A673 (cell line): ENCODE measurements at places on chromosomes 3 and 15. TPM values are rescaled to one million over a fixed set of nuclear protein-coding genes. Genes with fewer than 3 reads are reported as not detected.

DNA sequence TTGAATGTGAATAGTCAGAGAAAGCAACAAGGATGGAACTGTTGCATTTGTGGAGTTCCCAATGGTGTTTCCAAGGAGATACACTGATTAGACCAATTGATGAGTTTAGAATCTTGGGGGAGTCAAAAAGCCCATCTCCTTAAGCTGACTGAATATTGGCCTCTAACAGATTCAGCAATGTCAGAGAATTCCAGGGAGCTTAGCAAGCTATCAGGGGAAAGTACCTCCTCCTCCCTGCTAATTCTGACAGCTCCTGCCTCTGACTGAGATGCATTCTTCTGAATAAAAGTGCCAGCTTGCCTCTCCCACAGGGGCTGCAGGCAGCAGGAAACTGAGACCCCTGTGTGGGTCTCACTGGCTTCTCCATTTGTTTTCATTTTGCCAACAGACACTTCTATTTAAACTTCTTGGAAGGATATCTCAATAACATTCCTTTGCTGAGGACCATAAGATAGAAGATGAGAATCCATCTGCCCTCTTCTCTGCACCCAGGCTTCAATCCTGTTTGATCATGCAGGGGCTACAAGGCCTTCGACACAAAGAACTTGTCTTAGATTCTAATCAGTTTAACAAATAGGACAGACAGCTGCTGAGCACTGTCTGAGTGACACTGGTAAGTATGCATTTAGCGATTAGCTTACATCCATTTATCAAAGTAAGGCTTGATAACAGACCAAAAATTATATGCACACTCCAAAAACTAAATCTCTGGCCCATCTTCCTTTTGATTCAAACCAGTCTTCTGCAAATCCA is 1080.8 kb downstream of the TUSC7 start:
- no peaks in the 10 kb centered on the region for H3K27me3 ChIP-seq
- no peaks in the 10 kb centered on the region for H3K4me1 ChIP-seq
- H3K36me3 ChIP-seq, result no peaks in the 10 kb centered on the region
- no peak for DNase-seq

DNA sequence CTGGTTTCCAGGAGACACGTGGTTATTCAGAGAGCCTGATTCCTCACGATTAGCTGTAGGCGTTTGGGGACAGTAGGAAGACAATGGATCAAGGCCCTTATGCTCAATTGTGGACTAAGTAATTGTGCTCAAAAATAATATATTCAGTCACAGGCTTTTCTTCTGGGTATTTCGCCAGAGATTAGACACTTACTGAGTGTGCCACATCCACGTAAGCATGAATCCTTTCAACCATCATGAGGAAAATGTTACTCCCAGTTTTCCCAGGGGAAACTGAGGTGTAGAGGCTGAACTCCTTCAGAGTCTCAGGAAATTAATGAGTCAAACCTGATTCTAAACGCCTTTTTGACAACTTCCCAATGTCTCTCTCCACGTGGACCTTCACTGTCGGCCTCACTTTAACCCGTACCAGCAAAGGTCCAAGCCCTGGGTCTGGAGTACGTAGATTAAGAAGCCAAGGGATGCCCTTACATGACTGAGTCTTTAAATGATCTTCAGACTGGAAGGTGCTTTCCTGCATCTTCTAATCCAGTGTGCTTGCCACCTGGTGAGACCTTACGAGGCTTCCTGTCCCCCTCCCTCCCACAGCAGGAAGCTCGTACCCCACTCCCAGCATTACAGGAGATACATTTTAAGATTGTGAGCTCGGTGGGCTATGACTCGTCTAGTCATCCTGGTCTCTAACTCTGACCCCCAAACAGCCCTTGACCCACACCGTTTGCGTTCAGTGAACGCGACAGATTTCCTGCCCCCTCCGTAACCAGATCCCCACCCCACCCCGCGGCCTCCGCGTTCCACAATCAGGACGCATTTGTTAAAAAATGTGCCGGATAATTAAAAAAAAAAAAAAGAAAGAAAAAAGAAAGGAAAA is 1.7 kb downstream of the PKM start:
- peaks cover 35% of the 10 kb centered on the region for H3K4me1 ChIP-seq
- H3K36me3 ChIP-seq, result peaks cover 13% of the 10 kb centered on the region
- peak; percentile 24 for DNase-seq
- H3K4me3 ChIP-seq, result peak overlapping the region; percentile 91
- H3K27me3 ChIP-seq, result no peaks in the 10 kb centered on the region

- no peaks in the 10 kb centered on the region for H3K36me3 ChIP-seq
- no peaks in the 10 kb centered on the region for H3K4me1 ChIP-seq
- H3K27me3 ChIP-seq, result no peaks in the 10 kb centered on the region
Measured at GRCh38 chr3:42843713-42844411, 31.8 kb downstream of the CYP8B1 start.

GRCh38 chr15:90799639-90800170 is 68.7 kb upstream of the FURIN start:
- no peak overlapping the region for H3K4me3 ChIP-seq
- DNase-seq, result no peak
- H3K36me3 ChIP-seq, result peaks cover 8% of the 10 kb centered on the region
- no peaks in the 10 kb centered on the region for H3K4me1 ChIP-seq

GRCh38 chr15:73650416-73651126 is 17.4 kb upstream of the NPTN start:
- no peaks in the 10 kb centered on the region for H3K4me1 ChIP-seq
- H3K36me3 ChIP-seq, result no peaks in the 10 kb centered on the region
- no peak overlapping the region for H3K27ac ChIP-seq
- no peaks in the 10 kb centered on the region for H3K27me3 ChIP-seq
- DNase-seq, result peak; percentile 33

- no peak for DNase-seq
- no peaks in the 10 kb centered on the region for H3K36me3 ChIP-seq
- no peak overlapping the region for H3K4me3 ChIP-seq
- no peaks in the 10 kb centered on the region for H3K4me1 ChIP-seq
- no peaks in the 10 kb centered on the region for H3K27me3 ChIP-seq
- H3K27ac ChIP-seq, result no peak overlapping the region
Measured at GRCh38 chr15:69756440-69756839, 303.8 kb downstream of the RPLP1 start.

DNA sequence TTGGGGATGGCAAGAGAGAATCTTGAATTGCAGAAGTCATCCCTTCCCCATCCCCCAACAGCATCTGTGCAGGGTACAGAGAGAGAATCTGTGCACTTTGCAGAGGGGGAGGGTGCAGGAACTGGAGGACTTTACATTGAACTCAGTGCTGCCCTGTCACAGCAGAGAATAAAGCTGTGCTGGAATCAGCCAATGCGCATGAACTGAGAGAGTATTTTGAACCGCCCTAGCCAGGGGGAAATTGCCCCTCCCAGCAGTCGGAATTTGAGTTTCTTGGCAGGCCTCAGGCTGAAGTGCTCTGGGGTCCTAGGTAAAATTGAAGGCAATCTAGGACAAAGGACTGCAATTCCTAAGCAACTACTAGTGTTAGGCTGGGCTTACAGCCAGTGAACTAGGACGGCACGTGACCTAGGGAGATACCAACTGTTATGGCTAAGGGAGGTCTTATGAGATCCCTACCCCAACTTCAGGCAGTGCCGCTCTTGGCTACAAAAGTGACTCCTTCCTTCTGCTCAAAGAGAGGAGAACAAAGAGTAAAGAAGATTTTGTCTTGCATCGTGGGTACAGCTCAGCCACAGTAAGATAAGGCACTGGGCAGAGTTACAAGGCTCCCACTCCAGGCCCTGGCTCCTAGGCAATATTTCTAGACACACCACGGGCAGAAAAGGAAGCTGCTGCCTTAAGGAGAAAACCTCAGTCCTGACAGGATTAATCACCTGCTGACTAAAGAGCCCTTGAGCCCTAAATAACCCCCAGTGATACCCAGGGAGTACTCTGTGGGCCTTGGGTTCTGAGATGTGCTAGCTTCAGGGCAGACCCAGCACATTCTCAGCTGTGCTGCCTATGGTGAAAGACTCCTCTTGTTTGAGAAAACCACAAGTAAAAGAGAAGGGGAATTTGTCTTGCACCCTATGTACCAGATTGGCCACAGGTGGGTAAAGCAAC is 300.5 kb upstream of the ALCAM start:
- H3K27me3 ChIP-seq, result no peaks in the 10 kb centered on the region
- no peak overlapping the region for H3K4me3 ChIP-seq

GRCh38 chr15:67329984-67330733 is 75.6 kb downstream of the IQCH start:
- H3K36me3 ChIP-seq, result no peaks in the 10 kb centered on the region
- H3K4me3 ChIP-seq, result no peak overlapping the region
- DNase-seq, result peak; percentile 18
- H3K4me1 ChIP-seq, result no peaks in the 10 kb centered on the region

GRCh38 chr15:64163659-64164362 is 989 bp upstream of the PPIB start:
- peak overlapping the region; percentile 25 for H3K27ac ChIP-seq
- H3K4me3 ChIP-seq, result peak overlapping the region; percentile 77
- no peaks in the 10 kb centered on the region for H3K27me3 ChIP-seq
- H3K36me3 ChIP-seq, result peaks cover 25% of the 10 kb centered on the region
- DNase-seq, result no peak

- H3K4me3 ChIP-seq, result no peak overlapping the region
- H3K27me3 ChIP-seq, result no peaks in the 10 kb centered on the region
- H3K36me3 ChIP-seq, result no peaks in the 10 kb centered on the region
- H3K27ac ChIP-seq, result no peak overlapping the region
- no peak for DNase-seq
- H3K4me1 ChIP-seq, result peaks cover 3% of the 10 kb centered on the region
Measured at GRCh38 chr3:141087076-141087777, 36.1 kb downstream of the SPSB4 start.

DNA sequence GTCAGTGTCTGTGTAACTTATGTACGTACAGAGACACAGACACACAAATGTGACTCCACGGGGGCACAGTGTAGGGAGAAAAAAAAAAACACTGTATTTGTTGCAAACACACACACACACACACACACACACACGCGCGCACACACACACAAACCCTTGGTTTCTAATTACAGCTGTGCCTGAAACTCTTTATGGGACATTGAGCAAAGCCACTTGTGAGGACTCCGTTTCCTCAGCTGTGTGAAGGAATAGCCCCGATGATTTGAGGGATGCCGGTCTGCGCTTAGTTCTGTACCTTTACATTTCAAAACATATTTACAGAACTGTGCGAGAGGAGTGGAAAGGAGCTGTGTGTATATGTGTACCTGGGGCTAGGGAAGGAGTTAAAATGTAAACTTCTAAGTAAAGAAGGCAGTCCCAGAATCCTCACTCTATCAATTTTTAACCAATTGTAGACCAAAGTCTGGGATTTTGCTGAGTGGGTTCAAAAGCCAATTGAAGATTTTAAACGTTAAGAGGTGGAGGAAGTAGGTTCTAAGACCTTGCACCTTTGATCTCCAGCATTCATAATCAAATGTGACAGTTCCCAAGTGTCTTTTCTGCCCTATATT is 5.3 kb upstream of the BCL6 start:
- no peak overlapping the region for H3K4me3 ChIP-seq
- DNase-seq, result no peak
- no peaks in the 10 kb centered on the region for H3K27me3 ChIP-seq
- H3K36me3 ChIP-seq, result no peaks in the 10 kb centered on the region
- H3K4me1 ChIP-seq, result peaks cover 22% of the 10 kb centered on the region

SV2B gene
- 3.5 and 3.9 TPM in 2 replicates for total RNA-seq

ZBTB11 gene
- total RNA-seq, result 21.7 and 22.4 TPM in 2 replicates

FGF12 gene
- total RNA-seq, result 2.1 and 2.3 TPM in 2 replicates

ROBO1 gene
- total RNA-seq, result 67.6 TPM in 2 replicates

DPPA4 gene
- total RNA-seq, result not detected in 2 replicates

SLC28A1 gene
- total RNA-seq, result not detected in 2 replicates
